Daoy (cell line): ENCODE measurements at places on chromosomes 16 and 17. TPM values are rescaled to one million over a fixed set of nuclear protein-coding genes. Genes with fewer than 3 reads are reported as not detected.

HSDL1 gene
- 13.4 and 17.1 TPM in 2 replicates for total RNA-seq

DNA sequence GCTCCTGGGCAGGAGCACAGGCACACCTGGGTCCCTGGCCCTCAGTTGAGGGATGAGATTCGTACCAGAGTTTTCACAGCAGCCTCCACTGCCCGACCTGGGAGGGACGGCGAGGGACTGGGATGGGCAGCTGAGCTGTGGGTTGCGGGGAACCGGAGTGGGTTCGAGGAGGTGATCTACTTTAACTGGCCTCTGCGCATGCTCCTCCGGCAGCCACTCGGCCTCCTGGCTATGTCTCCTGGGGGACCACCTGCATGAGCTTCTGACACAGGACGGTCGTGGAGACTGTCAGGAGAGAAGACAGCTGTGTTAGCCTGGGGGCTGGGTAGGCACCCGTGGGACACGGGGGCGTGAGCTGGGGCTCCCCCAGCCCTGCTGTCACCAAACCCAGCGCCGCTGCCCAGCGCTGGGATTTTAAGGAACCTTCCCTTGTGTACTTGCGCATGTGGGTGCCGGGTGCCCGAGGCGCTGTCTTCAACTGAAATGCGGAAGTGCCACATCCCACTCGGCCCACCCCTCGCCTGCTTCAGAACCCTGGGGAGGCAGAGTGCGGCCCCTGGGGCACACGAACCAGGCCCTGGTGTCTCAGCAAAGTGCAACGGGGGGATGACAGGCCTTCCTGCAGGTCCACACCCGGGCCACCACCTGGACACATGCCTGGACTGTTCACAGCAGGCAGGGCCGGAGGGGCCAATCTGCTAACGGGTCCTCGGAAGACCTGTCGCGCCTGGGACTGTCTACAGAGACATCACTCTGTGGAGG lies 36.4 kb downstream of the SLC7A5 start:
- DNase-seq, result no peak

RND2 gene
- total RNA-seq, result 0.11 TPM in 1 of 2 replicates, not detected in the other

CFAP119 gene
- total RNA-seq, result 0.91 and 5.2 TPM in 2 replicates

TBC1D3G gene
- total RNA-seq, result not detected in 2 replicates

ALOX15 gene
- total RNA-seq, result not detected in 2 replicates

- DNase-seq, result peak; percentile 33
Observed at GRCh38 chr16:3861808-3862451, 18.6 kb downstream of the CREBBP start.

C16orf74 gene
- total RNA-seq, result 14.1 and 17.8 TPM in 2 replicates

ARSG gene
- 4.1 and 9.3 TPM in 2 replicates for total RNA-seq

DNA sequence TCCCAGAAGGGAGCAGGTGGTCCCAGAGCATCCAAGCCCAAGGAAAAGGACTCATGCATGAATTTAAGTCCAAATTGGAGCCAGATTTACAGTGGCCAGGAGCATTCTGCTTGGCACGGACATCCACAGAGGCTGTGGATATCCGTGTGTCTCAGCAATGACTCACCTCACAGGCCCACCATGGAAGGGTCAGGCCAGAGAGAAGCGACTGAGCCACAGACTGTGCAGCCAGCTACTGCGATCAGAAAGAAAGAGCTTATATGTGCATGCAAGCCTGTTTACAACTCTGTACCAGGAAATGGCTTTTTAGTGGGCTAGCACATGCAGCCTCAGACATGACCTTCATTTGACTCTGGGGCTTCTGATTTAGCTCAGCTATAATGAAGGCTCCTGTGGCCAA lies 231.0 kb downstream of the C16orf95 start:
- peak; percentile 47 for DNase-seq

- peak; percentile 15 for DNase-seq
Observed at GRCh38 chr16:48959204-48959603, 322.4 kb downstream of the CBLN1 start.

RHBDF2 gene
- 26.6 and 35.5 TPM in 2 replicates for total RNA-seq

GRCh38 chr17:20266806-20267458 lies 200.4 kb downstream of the LGALS9B start:
- peak; percentile 23 for DNase-seq

- peak; percentile 10 for DNase-seq
Observed at GRCh38 chr16:68072038-68072695, 13.0 kb upstream of the NFATC3 start.

DNA sequence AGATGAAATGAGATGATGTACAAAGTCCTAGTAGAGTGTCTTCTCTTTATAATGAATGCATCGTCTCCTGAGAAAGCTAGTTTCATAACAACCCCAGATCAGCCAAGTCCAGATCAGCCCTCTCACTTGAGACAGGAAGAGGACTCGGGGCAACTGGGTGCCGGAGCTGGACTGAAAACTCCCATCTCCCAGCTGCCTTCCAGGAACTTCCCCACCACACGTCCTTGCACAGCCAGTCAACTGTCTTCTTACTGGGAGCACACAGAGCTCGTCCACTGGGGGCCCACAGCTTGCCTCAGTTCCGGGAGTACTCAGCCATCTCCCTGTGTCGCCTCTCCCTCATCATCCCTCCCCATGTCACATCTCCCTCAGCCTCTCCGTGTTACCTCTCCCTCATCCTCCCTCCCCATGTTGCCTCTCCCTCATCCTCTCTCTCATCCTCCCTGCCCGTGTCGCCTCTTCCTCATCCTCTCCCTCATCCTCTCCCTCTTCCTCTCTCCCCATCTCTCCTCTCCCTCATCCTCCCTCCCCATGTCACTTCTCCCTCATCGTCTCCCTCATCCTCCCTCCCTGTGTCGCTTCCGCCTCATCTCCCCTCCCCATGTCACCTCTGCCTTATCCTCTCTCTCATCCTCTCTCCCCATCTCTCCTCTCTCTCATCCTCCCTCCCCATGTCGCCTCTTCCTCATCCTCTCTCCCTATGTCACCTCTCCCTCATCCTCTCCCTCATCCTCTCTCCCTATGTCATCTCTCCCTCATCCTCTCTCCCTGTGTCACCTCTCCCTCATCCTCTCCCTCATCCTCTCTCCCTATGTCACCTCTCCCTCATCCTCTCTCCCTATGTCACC lies 22.4 kb upstream of the KCNH6 start:
- DNase-seq, result no peak

- DNase-seq, result no peak
Observed at GRCh38 chr17:36111068-36111490, 7.5 kb downstream of the CCL4 start.

GRCh38 chr16:83248735-83249463 lies 558.9 kb upstream of the HSBP1 start:
- no peak for DNase-seq

DNA sequence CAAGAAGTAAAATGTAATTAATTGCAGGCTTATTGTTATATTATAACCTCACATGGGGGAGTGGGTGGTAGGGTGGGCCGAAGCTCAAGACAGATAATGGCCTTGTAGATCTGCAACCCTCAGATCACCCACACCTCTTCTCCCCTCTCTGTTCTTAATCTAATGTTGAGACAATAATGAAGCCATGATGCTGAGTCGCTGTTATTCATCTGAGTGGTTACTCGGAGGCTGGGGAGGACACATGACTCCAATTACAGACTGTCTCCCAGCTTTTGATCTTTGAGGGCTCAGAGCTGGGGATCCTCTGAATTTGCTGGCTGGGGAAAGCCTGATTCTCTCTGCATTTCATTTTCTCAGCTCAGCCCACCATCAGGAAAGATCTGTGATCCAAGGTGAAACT lies 275.3 kb downstream of the SHISA9 start:
- DNase-seq, result no peak

CARD14 gene
- not detected in 2 replicates for total RNA-seq

ST6GALNAC1 gene
- total RNA-seq, result not detected in 2 replicates

- DNase-seq, result peak; percentile 87
Observed at GRCh38 chr16:89574681-89575246, 794 bp upstream of the CPNE7 start.

DNA sequence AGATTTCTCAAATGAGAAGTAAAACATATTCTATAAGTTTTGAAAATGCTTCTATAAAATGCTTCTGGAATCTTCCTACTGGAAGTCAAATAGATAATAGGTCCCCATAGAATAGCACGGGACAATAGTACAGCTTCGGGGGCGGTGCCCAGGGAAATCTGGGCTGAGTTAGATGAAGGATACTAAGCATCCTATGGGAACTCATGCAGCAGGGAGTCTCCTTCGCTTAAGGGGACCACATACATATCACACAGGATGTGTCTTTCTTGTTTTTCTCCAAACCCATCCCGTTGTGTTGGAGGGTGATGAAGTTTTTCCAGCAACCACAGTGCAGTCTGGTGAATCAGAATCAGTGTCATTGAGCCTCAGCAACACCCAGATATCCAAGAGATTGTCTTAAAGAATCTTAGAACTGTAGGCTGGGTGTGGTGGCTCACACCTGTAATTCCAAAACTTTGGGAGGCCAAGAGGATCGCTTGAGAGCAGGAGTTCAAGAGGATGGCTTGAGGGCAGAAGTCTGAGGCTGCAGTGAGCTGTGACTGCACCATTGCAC lies 84.2 kb downstream of the PITPNC1 start:
- DNase-seq, result no peak

DNA sequence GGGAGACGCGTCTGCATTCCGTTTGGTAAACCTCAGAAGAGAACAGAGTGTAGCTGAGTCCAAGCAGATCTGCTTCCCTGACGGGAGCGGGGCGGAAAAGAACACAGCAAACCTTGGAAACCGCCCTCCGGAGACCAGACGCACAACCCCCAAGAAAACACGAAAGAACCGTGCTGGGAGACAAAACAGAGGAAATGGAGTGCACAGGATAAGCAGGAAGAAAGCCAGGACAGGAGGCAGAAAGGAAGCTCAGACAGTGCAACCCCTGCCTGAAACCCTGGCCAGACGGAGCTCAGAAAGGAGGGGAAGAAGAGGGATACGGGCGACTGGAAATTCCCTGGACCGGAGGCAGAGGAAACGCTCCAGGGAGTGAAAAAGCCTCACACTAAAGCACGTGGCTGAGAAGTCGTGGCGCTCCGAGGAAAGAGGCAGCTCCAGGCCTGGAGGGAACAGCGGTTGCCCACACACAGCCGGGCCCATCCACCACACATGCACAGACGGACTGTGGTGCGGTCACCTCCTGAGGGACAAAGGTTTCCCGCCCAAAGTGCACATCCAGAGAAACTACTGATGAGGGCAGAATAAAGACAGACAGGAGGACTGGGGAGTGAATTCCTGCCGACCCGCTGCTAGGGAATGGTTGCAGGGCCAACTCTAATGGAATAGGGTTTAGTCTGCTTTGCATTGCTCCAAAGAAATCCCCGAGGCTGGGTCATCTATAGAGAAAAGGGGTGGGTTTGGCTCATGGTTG lies 10.2 kb downstream of the DPEP1 start:
- DNase-seq, result no peak

DNA sequence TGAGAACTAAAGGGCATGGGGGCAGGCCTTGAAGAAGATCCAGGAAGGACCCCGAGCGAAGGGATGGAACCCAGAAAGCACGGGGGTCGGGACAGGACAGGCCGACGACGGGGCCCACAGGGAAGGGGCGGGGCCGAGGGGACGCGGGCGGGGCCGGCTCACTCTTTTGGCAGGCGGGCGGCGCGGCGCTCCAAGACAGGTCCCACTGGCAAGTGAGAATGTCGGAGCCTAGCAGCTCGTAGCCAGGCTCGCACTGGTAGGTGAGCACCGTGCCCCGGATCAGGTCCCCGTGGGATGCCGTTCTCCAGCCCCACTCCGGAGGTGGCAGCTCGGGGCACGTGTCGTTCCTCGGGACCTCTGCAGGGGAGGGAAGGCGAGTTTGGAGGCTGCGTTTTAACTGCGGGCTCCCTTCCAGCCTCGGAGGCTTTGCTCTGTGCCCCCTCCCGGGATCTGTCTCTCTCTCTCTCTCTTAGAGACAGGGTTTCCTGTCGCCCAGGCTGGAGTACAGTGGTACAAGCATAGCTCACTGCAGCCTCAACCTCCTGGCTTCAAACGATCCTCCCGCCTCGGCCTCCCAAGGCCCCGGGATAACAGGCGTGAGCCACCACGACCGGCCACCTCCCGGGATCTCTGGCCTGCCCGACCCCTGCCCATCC lies 13.7 kb upstream of the CDIPT start:
- no peak for DNase-seq

C17orf58 gene
- total RNA-seq, result 27.9 and 32.7 TPM in 2 replicates

- no peak for DNase-seq
Observed at GRCh38 chr16:183005-183404, 2.7 kb downstream of the HBQ1 start.

DNA sequence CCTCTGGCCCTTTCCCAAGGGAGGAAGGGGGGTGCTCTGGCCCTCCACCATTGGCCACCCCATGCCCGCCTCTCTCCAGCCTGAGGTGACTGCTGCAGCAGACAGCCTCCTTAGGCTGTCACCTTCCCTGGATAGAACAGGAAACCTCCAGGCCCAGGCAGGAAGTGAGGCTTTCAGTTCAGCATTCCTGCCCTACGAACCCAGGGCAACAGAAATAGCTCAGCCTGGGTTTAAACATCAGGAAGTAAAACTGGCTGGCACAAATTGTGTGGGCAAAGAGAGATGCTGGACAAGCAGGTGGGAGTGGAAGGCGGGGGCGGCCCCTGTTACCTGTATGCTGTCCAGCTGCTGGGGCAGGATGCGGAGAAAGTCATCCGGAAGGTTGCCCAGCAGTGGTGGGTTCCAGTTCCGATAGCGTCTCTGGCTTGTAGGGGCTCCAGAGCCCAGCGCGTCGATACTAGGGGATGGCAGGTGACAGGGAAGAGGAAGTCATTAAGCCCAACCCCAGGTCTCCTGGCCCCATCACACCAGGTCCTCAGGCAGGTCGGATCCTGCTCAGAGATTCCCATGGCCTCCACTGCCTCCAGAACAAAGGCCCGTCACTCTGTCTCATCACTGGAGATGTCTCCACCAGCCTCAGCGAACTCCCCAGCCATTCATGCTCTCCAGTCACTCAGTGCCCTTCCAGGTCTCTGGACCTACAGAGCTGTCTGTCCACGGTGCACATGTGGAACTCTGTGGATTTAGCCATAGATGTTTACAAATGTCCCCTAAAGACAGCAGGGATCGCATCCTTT lies 23.6 kb upstream of the MRPS23 start:
- DNase-seq, result no peak

- no peak for DNase-seq
Observed at GRCh38 chr16:78929841-78930240, 670.7 kb downstream of the MAF start.

GRCh38 chr16:86531191-86531545 lies 20.8 kb downstream of the FOXF1 start:
- no peak for DNase-seq

GRCh38 chr17:69870751-69871199 lies 204.2 kb upstream of the KCNJ16 start:
- peak; percentile 17 for DNase-seq

GRCh38 chr17:77186141-77186604 lies 45.4 kb downstream of the SEC14L1 start:
- DNase-seq, result no peak
